ENCODE measurements at places on chromosomes 11 and 22.
A peak's percentile ranks its signal among the peaks of the same experiment; 100 is the strongest.

DNA sequence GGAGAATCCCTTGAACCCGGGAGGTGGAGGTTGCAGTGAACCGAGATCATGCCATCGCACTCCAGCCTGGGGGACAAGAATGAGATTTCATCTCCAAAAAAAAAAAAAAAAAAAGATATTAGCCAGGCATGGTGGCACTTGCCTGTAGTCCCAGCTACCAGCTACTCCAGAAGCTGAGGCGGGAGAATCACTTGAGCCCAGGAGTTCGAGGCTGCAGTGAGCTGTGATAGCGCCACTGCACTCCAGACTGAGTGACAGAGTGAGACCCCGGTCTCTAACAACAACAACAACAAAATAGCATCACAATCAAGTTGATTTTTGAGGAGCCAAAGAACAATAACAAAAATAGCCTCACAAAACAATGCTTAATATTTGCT is 2.3 kb downstream of the PMM1 start:
- DNase-seq, result no peak

DNA sequence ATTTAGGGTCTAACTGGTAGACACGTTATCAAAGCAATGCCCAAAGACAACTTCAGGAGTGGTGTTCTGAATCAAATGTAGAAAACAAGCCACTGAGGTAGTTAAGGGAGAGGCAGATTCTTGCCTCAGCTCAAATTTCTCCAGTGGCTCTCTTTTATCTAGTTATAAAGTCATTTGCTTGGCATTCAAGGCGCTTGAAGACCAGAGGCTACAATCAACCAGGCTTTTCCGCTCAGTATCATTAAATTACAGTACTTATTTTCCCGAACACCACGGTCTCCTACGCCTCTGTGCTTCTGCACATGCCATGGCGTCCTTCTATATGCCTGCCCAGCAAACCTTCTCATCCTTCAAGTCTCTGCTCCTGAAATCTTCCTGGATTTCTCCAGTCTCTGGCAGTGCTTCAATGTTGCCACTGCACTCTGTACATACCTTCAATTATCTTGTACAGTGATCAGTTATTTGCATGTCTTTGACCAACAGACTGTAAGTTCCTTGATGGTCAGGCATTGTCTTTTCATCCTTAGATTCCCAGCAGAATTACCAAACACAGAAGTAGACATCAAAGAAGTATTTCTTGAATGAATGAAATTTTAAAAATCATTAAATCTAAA is 1.4 kb downstream of the POGLUT3 start:
- no peak for DNase-seq

- no peak for DNase-seq
These were observed 58.6 kb upstream of the TTC12 start for GRCh38 chr11:113255741-113256140.

DNA sequence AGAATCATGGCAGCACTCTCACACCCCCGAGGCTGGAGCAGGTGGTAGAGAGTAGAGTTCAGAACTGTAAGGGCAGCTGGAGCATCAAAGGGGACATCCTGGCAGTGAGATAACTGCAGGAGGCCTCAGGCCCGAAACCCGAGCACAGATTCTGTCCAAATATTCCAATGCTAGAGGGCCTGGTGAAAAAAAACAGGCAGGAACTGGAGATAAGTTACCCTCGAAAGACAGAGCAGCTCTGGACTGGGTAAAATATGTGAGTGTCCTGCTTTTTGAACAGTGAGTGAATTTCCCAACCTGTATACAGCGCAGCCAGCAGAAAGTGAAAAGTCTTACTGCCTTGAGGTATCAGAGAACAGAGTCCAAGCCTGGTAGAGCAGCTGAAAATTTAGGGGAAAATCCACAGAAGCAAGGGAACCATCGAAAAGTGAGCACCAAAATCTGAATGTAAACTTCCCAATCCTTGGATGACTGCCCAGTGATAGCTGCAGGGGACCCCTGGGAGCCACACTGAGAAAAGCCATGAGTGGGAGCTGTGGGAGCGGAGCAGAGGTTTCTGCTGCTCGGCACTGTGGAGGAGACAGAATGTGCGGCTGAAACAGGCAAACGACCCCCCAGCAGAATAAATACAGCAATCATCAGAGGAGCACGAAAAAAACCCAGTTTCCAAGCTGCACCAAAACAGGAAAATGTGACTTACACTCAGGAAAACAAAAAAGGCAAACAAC is 50.6 kb downstream of the WNT11 start:
- DNase-seq, result no peak

DNA sequence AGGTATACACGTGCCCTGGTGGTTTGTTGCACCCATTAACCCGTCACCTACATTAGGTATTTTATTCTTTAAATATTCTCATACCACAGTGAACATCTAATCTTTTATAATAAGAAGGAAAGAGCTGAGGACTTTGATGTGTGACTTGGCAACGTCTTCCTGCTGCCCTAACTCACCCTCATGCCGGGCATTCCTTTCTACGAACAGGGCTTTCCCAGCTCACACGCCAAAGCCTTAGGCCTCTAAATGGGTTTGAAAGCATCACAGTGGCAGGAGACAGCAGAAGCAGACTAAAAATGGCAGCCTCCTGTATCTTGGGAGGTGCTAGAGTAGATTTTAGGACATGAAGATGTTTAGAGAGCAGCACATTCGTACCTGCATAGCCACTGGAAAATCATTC is 52.6 kb downstream of the CLTCL1 start:
- DNase-seq, result no peak

DNA sequence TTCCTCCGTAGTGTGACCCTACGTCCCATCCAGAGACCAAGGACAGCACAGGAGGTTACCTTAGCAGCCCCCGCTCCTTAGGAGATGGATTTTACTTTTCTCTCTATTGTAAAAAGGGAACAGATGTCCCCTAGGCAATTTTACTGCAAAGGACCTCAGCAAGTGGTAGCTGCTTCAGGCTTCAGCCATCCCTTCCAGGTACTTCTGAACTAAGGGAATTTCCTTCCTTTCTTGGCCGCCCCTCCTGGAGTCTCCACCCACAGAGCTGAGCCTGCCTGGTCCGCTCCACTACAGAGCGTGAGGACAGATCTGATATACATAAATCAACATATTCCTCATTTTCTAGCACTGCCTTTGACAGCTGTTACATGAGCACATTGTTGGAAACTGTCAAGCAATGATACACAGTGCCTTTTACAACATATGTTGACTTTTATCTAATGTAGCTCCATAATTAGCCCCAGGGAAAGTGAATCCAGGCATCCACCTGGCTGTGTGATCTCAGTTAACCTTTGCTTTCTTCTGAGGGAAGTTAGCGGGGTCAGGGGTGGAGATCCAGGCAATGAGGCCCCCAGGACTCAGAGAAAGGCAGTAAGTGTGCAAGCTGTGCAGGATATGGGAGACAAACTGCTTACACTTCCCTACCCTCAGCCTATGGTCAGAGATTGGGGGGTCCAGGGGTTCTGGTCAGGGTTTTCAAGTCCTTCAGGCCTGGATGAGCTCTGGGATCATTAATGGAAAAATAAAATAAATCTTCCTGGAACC is 51.9 kb downstream of the SPATA19 start:
- DNase-seq, result no peak

- no peak for DNase-seq
These were observed 52.4 kb downstream of the CHRDL2 start for GRCh38 chr11:74678591-74679512.

- DNase-seq, result peak; percentile 51
These were observed 12.1 kb downstream of the GATD1 start for GRCh38 chr11:765025-765801.

GRCh38 chr11:118911113-118911879 is 14.4 kb downstream of the BCL9L start:
- no peak for DNase-seq

GRCh38 chr11:43576320-43576802 is 104.2 kb upstream of the HSD17B12 start:
- DNase-seq, result no peak

- DNase-seq, result no peak
These were observed 118.4 kb downstream of the TEAD1 start for GRCh38 chr11:12792590-12792989.

DNA sequence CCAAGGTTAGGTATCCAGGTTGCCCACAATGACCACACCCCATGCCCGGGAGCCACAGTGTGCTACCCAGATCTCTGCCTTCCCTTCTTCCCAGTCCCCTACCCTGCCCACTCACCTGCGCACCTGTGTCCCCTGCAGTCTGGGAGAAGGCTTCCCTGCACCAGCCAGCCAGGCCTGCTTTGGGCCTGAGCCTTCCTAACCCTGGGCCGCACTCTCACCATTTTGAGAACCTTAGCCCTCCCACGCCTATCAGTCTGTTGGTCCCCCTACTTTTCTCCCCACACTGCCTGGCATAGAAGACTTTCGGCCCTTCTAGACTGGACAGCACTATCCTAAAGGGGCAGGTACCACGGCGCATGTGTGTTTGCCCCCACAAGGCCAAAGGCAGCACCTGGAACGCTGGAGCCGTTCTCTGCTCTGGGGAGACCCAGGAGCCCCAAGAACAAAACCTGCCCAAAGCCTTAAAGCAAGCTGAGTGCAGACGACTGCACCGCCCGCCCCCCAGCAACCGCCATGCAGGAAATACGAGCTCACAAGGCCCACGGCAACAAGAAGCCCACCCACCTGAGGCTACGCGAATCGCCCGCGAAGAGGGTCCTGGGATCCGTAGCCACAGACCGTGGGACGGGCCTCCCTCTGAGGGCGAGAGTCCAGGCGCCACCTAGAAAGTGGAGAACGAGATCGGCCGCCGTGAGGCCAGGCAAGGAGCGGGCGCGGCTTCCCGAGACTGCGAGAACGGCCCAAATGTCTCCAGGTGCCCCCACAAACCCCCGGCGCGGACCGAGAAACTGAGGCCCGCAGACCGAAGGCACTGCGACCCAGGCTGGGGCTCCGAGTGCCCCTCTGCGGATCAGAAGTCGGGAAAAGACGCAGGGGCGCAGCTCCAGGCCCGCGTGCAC is 546 bp downstream of the GNB1L start:
- no peak for DNase-seq

GRCh38 chr11:56916587-56916986 is 72.1 kb upstream of the OR5AK2 start:
- DNase-seq, result no peak

GRCh38 chr22:24380220-24380904 is 47.0 kb upstream of the ADORA2A start:
- DNase-seq, result no peak

DNA sequence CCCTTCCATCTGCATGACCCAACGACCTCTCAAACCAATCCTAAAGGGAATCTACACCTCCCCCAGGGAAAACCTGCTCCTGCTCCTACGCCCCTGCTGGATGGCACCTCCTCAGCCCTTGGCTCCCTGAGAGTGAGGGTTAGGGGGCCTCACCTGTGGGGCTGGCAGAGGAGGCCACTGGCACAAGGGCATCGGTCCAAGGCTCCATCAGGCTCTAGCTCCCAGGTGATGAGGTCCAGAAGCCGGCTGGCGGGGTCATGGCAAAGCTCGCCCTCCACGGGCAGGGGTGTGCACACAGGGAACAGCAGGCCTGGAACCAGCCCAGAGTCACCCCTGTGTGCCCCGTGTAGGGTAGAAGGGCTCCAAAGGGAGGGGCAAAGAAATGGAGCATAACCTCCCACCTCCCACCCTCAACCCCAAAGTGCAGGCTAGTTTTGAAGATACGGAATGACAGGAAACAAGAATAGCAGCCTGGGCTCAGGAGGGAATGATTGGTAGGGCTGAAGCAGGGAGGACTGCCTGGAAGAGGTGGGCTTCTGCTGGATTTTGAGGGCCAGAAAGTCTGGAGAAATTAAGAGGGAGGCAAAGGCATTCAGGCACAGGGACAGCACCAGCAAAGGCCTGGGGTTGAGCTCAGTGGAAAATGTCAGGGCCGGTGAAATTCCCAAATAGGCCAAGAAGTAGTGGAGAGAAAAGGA is 42.6 kb downstream of the DKK3 start:
- DNase-seq, result no peak

GRCh38 chr22:40484906-40485669 is 114.7 kb downstream of the SGSM3 start:
- no peak for DNase-seq

DNA sequence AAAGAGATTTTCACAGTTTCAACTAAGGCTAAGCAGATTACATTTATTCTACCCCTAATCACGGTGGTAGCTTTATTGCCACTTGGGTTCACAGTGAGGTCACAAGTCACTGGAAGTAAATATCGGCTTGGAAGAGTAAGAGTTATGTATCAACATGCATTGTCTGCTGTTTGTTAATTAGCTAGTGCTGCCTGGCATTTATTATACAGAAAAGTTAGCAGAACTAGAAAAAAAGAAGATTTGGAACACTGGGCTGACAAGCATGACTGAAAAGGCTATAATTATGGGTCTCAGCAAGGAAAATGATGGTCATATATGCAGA is 13.7 kb upstream of the RAB38 start:
- no peak for DNase-seq

DNA sequence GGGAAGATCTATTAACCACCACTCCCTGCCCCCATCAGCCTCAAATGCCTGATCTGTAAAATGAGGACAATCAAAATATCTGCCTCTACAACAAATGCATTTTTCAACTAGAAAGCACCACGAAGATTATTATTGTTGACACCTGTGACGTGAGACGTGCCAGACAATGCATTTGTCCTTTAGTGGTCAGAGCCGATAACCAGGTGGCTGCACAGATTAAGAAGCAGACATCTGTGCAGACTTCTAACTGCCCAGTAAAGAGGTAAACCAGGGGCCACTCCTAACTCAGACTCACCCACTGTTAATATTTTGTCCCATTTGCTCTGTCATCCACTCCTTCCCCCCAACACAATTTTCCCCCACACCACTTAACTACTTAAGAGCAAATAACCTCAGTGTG is 11.7 kb downstream of the PLEKHA7 start:
- DNase-seq, result no peak

- DNase-seq, result no peak
These were observed 906 bp downstream of the CCDC90B start for GRCh38 chr11:83285151-83285770.

DNA sequence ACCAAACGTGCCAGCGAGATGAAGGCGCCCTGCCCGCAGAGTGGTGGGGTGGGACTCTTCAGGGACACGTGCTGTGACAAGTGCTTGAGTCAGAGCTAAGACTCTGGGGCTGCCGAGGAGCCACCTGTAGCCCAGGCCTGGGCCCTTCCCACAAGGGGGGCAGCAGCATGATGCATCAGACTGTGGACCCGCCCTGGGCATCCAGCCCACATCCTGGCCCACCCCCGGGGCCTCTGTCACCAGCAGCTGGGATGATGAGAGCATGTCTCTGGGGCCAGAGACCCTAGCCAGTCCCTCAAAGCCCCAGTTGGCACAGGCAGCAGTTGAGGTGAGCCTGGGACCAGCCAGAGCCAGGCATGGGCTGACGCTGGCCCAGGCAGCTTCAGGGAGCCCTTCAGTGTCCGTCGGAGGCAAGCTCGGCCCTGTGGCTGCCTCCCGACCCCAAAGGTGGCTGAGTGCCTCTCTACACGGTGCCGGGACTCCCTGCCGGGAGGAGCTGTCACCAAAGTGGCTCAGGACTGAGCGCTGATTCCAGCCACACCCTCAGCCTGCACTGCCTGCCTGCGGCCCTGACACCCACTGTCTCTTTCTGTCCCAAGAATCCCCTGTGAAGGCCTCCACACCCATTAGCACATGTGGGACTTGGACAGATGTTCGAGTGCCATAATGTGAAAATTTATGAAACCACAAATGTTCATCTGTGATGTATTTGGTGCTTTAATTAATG is 41.3 kb downstream of the CDKN1C start:
- no peak for DNase-seq

All from stimulated activated CD4-positive, alpha-beta T cell treated with anti-CD3 and anti-CD28 coated beads, Interleukin-2, amount 100 ng/mL, for 48 hours (primary cell).